Stimulated activated CD8-positive, alpha-beta memory T cell treated with anti-CD3 and anti-CD28 coated beads, Interleukin-4, amount 100 ng/mL, for 1 hour (primary cell): ENCODE measurements at places on chromosomes 12 and 14.

GRCh38 chr12:20567413-20567812 lies 127.7 kb upstream of the SLCO1C1 start:
- no peak for DNase-seq

GRCh38 chr12:88870000-88870737 lies 289.9 kb upstream of the KITLG start:
- DNase-seq: no peak

- no peak for DNase-seq
Measured at GRCh38 chr12:125187780-125188741, 122.8 kb downstream of the AACS start.

- DNase-seq: no peak
Measured at GRCh38 chr14:54667026-54667744, 100.3 kb downstream of the SAMD4A start.

DNA sequence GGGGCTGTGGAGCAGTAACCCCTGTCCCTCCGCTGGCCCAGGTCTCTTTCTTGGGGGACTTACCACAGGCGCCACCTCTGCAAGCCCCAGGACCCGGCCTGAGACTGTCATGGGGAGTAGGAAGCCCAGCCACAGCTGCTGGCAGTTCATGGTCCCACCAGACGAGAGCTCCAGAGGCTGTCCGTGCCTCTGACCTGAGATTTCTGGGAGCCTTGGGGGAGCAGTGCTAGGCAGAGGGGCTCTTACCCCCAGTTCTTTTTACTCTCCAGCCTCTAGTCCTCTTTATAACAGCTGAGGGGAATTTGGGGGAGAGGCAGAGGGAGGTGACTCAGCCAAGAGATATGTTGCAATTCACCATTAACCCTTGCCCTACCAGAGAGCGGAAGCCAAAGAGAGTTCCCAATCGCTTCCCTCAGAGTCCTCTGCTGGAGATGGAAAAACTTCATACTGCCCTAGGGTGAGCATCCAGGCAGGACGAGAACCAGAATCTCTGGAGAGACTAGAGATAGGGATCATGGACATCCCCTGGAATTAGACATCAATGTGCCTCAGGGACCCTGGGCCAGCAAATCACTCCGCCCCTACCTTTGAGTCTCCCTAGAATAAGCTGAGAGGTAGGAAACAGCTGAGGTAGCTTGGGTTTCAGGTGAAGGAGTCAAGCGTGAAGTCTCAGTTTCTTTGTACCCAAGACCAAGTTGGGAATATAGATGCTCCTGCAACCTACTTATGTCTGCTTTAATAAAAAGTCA lies at the start of gene MMP19:
MMP19 (minus strand) TSS at position 256 of the 749 bp plus-strand sequence; CDS start at position 150, 106 bp downstream.
- no peak for DNase-seq

DNA sequence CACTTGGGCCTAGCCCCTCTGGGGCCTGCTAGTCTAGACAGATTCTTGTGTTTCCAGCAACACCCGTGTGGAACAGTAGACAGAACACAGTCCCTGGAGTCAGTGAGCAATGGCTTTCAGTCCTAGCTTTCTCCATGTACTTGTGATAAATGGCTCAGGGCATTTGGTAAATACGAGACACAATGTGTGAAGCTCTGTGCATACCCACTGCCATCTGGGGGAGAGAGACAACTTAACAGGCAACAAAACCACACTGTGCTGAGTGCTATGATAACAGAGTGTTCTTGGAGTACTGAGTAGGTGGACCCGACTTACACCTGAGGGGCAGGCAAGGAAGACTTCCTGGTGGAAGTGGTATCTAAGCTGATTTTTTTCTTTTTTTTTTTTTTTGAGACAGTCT lies 86.3 kb upstream of the TBX3 start:
- DNase-seq: no peak

- peak; percentile 60 for DNase-seq
Measured at GRCh38 chr12:111444925-111445725, 39.4 kb downstream of the SH2B3 start.

DNA sequence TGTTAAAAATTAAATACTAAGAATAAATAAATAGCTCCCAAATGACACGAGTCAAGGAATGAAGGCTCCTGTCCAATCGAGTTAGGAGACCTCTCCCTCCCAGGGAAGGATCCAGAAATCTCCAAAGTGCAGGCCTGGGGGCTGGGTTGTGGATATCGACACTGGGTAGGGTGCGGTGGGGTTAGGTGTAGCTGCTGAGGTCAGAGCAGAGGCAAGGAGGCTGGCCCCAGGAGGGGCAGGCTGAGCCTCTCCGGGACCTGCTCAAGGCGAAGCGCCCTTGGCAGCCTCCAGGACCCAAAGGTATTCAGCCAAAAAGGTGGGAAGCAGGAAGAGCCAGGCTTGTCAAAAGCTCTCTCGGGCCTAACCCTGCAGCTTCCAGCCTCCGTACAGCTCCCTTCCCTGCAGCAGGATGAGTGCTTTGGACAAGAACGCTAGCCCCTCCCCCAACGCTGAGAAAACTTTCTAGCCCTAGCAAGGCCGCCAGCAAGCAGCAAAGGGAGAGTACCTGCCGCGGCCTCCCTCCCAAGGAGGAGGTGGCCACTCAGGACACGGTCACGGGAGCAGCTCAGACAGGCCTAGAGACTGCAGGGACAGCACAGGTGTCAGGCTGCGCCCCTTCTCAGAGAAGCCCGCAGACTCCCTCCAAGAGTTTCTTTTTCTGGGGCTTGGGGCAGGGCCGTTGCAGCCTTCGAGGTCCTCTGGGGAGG lies 3.7 kb upstream of the PNMA1 start:
- DNase-seq: no peak

DNA sequence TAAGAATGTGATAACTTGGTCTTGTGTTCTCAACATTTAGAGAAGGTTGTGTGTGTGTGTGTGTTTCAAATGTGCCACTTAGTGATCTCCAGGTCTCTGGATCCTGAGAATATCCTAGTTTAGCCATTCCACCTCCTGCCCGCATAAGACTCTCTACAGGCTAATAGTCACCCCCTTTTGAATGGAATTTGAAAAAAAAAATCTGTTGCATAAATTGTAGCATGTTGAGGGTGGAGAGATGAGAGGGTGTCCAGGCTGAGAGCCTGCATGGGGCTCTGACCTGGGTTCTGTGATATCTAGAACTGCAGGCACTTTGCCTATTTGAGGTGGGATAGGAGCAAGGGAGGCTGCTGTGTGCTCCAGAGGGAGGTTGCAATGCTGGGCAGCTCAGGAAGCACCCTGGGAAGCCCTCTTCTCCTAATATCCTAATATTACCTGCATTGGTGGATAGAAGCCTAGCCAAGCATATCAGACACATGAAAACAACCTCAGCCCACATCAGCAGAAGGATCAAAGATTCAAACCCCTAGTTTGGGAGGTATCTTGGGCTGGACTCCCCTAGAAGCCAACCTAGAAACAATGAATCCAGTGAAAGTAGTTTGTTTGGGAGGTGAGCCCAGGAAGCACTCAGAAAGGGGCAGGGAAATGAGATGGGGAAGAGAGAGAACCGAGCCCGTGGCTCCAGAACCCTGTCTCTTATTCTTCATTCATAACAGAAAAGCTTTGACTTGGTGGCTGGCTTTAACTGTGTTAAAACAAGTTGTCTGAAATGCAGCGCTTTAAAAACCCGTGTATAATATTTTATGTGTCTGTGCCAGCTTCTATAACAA lies 35.6 kb upstream of the RBM19 start:
- DNase-seq: no peak

DNA sequence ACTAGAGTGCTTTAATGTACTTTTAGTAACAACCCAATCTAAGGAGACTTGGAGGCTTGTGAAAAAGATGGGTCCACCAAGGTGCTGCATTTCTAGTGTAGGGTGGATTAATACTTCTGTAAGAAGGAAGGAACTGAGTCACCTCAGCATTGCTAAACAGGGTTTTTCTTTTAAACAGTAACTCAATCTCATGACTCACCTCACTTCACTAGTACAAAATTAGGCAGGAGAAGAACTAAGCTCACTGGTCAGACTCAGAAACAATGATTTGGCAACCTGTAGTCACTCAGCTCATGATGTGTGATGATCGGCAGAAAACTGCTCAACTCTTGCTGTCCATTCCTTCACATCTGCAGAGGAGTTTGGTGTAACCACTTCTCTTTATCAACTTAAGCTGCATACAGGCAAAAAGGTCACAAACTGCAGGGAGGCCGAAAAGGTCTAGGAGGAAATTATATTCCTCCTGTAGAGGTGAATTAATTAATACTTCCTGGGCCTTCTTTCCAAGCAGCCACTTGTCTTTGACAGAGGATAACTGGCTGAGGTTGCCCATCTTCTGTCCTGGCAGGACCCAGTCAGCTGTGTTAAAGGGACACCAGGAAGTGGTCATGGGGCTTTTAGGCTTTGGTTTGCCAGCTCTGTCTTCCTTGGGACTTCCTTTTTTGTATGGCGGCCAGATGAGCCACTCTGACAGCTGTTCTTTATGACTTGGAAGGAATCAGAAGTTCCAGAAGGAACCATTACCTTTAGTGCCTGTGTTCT lies 466.9 kb downstream of the FUT8 start:
- DNase-seq: no peak

GRCh38 chr14:76396714-76397187 lies 20.8 kb downstream of the ESRRB start:
- DNase-seq: no peak

- no peak for DNase-seq
Measured at GRCh38 chr14:24095271-24096068, 1.4 kb downstream of the PCK2 start.

DNA sequence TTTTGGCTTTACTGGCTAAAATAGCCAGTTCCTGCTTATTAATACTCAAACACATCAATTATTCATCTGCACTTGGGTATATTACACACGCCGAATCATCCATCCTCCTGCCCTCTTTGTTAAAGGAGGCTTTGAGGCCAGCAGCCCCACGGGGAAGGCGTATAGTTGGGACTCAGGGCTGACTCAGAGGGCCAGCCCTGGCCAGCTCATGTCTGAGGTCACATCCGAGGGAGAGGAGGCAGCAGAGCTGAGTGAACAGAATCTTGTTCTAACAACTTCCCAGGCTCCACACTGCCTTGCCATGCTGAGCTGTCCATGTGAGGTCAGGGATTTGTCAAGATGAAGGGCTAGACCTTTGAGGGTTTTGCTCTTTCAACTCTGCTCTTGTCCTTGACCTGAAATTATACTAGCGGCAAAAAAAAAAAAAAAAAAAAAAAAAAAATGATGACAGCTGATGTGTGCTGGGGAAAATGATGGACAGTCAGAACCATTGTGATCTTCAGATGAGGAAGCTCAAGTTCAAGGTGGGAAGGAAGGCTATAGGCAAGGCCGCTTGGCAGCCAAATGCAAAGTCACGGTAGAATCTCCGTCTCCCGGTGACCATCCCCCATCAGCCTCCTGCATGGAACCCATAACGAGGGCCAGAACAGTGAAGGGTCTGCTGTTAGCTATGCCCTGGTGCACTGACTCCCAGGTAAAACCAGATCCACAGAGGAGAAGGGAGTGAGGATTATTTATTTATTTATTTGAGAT lies 12.5 kb upstream of the MARK3 start:
- DNase-seq: no peak

DNA sequence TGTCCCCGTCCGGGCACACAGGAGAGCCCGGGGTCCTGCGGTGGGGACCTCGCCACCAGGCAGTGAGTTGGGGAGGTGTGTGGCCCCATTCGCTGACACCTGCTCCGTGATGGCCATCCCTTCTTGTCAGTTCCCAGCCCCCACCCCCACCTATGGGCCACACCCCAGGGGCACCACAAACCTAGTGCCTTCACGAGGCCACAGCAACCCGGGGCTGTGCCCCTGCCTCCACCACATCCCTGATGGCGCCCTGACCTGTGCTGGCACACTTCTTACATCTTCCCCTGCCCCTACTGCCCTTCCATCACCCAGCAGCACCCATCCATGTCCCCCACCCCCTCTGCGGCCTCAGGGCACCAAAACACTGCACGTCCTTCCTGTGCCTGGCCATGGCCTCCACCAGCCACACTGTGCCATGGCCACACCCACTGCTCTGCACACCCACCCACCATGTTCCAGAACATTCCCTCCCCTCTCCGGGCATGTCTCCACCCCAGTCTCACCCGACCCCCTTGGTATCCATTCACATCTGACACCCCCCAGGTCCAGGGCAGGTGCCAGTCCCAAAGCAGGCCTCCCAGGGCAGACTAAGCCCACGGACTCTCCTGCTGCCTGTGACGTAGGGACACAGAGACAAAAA lies 24.4 kb downstream of the JAG2 start:
- DNase-seq: no peak

- DNase-seq: no peak
Measured at GRCh38 chr12:92615703-92616102, 87.1 kb upstream of the PLEKHG7 start.

DNA sequence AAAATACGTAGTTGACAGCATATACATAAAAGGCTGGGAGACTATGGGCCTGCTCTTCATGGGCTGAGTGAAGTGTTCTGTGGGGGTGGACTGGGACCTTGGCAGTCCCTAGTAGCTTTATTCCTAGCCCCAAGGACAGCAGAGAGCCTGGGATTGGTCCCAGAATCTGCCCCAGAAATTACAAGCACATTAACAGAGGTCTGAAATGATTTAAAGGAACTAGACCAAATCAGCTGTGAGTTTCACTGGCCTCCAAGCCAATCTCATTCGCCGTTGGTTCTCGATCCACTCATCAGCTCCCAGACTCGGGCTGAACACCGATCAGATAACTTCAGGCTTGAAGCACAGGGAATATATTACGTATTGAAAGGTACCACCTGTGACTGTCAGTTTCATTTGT lies 77.0 kb upstream of the PSMC1 start:
- DNase-seq: no peak

GRCh38 chr12:130859161-130859560 lies 12.7 kb upstream of the RAN start:
- no peak for DNase-seq

GRCh38 chr14:25308244-25308643 lies 258.3 kb upstream of the STXBP6 start:
- DNase-seq: no peak

- no peak for DNase-seq
Measured at GRCh38 chr12:97797473-97797872, 334.9 kb downstream of the RMST start.

DNA sequence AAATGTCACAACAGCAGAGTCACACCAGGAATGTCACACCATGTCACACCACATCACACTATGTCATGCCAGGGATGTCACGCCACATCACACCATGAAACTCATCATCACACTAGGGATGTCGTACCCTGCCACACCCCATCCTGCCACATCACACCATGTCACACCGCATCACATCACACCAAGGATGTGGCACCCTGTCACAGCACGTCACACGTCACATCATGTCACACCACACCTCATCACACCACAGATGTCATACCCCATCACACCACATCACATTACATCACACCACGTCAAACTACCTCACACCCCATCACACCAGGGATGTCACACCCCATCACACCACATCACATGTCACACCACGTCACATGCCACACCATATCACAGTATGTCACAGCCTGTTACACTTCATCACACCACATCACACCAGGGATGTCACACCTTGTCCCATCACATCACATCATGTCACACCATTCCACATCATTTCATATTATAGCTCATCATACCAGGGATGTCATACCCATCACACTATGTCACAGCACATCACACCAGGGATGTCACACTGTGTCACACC lies 90.9 kb downstream of the TMEM121 start:
- DNase-seq: no peak

- DNase-seq: no peak
Measured at GRCh38 chr12:68185598-68185997, 26.1 kb upstream of the IFNG start.
